B cell (primary cell): ENCODE measurements at places on chromosomes 2 and 18. TPM values are rescaled to one million over a fixed set of nuclear protein-coding genes. Genes with fewer than 3 reads are reported as not detected.

- no peaks in the 10 kb centered on the region for H3K4me1 ChIP-seq
- no peak for DNase-seq
- H3K36me3 ChIP-seq: no peaks in the 10 kb centered on the region
- H3K4me3 ChIP-seq: no peak overlapping the region
These were observed 100.8 kb upstream of the MAP2 start for GRCh38 chr2:209322905-209323512.

DNA sequence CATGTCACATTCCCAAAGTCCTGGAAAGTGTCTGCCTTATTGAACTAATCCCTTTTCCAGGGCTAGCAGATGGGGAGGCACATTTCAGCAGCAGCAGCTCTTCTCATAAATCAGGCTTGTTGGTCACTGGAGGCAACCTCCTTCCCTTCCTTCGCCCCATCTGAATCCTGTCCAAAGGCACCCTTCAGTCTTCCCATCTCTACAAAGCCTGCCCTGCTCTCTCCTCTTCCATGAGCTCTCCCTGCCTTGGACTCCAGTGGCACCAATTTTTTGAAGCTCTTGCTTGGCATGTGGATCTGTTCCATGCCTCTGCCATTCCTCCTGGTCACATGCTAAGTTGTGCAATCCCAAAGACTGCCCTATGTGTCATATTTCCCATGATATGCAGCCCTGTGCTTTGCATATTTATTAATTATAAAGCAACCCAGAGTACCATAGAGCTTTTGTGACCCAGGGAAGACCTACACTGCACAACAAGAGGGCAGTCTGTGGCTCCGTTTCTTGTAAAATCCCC, 70.3 kb downstream of the ANTXR1 start:
- no peak overlapping the region for H3K27ac ChIP-seq
- no peaks in the 10 kb centered on the region for H3K4me1 ChIP-seq
- no peak overlapping the region for H3K4me3 ChIP-seq
- peaks cover 4% of the 10 kb centered on the region for H3K27me3 ChIP-seq
- DNase-seq: no peak
- H3K36me3 ChIP-seq: no peaks in the 10 kb centered on the region

GRCh38 chr2:239004274-239005015, 156.6 kb downstream of the TWIST2 start:
- no peak overlapping the region for H3K27ac ChIP-seq
- DNase-seq: no peak
- H3K4me3 ChIP-seq: no peak overlapping the region
- no peaks in the 10 kb centered on the region for H3K4me1 ChIP-seq

IL36B gene
- total RNA-seq: not detected in 2 replicates

GRCh38 chr2:176526995-176527901, 258.0 kb downstream of the MTX2 start:
- no peak overlapping the region for H3K4me3 ChIP-seq
- peaks cover 10% of the 10 kb centered on the region for H3K27me3 ChIP-seq
- H3K36me3 ChIP-seq: no peaks in the 10 kb centered on the region
- H3K4me1 ChIP-seq: no peaks in the 10 kb centered on the region
- no peak for DNase-seq
- no peak overlapping the region for H3K27ac ChIP-seq

ACMSD gene
- not detected in 2 replicates for total RNA-seq
